ENCODE measurements at places on chromosomes 4 and X.

DNA sequence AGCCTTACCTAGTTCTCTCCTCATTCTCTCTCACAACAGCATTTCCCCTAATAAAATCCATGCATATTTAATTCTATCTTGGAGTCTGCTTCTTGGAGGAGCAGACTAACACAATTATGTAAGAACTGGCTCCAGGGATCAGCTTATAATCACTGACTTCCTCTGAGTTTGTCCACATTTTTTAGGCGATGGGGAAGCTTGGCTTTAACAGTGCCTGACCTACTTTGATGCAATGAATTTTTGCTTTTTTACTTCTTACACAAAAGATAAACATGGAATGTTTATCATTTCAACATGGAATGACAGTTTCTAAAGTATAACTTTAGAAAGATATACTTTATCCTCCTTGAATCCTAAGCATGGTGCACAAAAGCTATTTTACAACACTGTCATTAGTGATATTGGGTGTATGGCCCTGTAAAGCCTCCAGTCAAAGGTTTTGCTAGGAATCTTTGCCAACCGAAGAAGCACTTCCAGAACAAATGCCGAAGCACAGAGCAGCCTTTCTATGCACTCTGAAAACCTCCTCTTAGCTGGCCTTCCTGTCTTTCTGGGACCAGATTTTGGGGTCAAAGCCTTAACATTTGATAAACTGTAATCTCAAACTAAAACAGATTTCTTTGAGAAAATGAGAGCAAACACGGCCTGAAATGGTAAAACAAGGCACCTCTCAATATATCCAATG, 736 bp downstream of the BDH2 start:
- DNase-seq: no peak

GRCh38 chr4:38318737-38319455, 345.1 kb upstream of the KLF3 start:
- DNase-seq: peak; percentile 87

GRCh38 chrX:48782795-48783194, 3.6 kb upstream of the GATA1 start:
- no peak for DNase-seq

DNA sequence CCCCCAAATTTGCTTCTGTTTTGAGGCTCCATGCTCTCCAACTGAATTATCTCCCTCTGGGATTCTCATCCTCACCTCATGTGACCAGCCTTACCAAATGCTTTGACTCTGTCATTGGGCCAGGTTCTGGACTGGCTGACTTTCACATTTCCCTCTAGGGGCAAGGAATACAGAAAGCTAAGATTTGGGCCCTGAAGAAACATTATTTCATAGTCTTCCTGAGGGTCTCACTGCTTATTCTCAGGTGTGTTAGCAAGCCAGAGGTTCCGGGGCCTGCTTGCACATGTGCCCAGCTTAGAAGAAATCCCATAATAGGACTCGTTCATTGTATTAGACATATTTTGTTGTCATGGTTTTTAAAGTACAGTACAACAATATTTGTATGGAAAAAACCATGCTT, 62.6 kb upstream of the TEX13D start:
- DNase-seq: no peak

- DNase-seq: peak; percentile 5
Measured at GRCh38 chrX:30888526-30889146, 418 bp downstream of the TAB3 start.

GRCh38 chr4:82508806-82509428, 52.9 kb downstream of the TMEM150C start:
- DNase-seq: no peak

GRCh38 chr4:20326977-20327376, 75.3 kb downstream of the SLIT2 start:
- no peak for DNase-seq

GRCh38 chrX:150871341-150871811, 27.1 kb downstream of the CD99L2 start:
- no peak for DNase-seq

- peak; percentile 36 for DNase-seq
Measured at GRCh38 chr4:27684610-27685011, 824.0 kb downstream of the STIM2 start.

- DNase-seq: peak; percentile 28
Measured at GRCh38 chrX:39688576-39689375, 409.0 kb downstream of the BCOR start.

GRCh38 chr4:124974152-124974551, 261.6 kb upstream of the ANKRD50 start:
- DNase-seq: no peak

GRCh38 chr4:172721659-172722058, 447.0 kb upstream of the GALNT7 start:
- no peak for DNase-seq

DNA sequence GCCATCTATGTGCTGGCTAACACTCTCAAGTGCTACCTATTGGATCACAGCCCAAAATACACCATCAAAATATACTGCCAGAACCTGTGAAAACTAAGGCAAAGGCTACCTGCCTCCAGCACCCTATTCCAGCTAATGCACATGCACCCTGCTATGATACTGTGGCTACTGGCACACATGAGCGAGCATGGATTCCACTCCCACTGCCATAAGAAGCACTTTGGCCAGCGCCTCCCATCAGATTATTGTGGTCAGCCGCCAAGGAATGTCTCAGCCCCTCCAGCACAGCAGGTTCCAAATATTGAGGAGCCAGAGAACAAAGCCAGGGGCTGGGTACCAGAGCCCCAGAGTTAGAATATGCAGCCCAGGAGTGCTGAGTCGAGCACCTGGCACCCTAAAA, 32.5 kb upstream of the TMPRSS11F start:
- no peak for DNase-seq

- no peak for DNase-seq
Measured at GRCh38 chr4:87049508-87049907, 114.7 kb downstream of the AFF1 start.

GRCh38 chrX:69264158-69264581, 98.9 kb upstream of the PJA1 start:
- DNase-seq: no peak

GRCh38 chr4:38268837-38269236, 308.6 kb downstream of the PTTG2 start:
- DNase-seq: no peak

DNA sequence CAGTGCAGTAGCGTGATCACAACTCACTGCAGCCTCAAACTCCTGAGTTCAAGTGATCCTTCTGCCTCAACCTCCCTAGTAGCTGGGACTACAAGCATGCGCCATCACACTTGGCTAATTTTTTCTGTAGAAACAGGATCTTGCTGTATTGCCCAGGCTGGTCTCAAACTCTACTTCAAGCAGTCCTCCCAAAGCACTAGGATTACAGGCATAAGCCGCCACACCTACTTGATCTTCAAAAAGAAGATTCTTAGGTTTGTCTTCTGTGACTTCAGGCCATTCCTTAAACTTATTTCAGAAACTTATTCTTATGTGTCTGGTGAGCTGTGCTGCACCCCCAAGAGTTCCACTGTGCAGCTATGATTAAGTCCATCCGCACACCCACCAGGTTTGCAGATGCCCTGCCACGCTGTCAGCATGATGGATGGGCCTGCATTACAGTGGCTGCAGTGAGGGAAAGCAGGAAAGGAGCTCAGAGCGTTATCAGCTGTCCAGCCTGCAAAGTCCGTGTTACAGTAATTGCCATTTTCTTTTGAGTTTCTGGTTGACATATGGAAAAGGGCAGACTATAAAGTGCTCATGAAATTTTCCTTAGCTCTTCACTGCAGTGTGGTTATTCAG, 146.6 kb downstream of the AASDH start:
- no peak for DNase-seq

- peak; percentile 3 for DNase-seq
Measured at GRCh38 chrX:19174401-19175025, 52.2 kb upstream of the ADGRG2 start.

GRCh38 chr4:182126603-182127002, 116.6 kb upstream of the TENM3 start:
- DNase-seq: no peak

GRCh38 chr4:48193096-48193836, 59.2 kb upstream of the TXK start:
- DNase-seq: no peak

DNA sequence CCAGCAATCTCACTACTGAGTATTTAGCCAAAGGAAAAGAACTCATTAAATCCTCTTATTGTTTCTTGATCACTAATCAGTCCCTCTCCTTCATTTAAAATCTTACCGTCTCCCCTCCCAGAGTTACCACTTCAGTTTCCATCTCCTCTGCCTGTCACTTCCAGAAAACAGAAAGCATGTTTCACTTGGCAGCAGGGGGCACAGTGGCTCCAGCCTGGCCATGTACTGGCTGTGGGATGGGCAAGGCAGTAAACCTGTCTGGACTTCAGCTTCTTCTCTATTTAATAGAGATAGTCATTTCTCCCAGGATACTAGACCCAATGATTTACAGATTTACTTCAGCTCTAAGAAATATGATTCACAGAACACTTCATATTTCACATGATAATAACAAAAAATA, 63.2 kb downstream of the CD40LG start:
- DNase-seq: no peak

GRCh38 chrX:37378830-37379229, 29.7 kb downstream of the PRRG1 start:
- no peak for DNase-seq

GRCh38 chrX:56783450-56783831, 54.4 kb downstream of the NBDY start:
- DNase-seq: peak; percentile 33

DNA sequence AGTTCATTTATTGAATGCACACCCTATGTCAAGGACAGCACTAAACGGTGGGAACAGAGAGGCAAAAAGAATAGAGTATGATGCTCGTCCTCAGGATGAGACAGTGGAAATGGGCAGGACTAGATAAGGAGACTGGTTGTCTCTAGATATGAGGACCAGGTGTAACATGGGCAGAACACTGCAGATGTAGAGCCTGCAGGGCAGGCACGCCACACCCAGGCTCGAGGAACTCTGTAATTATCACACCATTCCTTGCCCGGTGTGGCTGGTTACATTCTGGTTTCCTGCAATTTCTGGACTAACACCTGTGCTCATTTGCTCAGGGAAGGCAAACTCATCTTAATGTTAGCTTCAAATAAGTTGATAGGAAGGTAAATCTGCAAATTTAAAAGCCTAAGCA, 334.4 kb downstream of the DHX15 start:
- no peak for DNase-seq

- no peak for DNase-seq
Measured at GRCh38 chr4:26160591-26160990, 160.2 kb upstream of the RBPJ start.

GRCh38 chrX:15617111-15617510, 16.4 kb upstream of the ACE2 start:
- no peak for DNase-seq

- DNase-seq: peak; percentile 6
Measured at GRCh38 chr4:65670331-65671031, at the start of gene EPHA5. Gene EPHA5, minus strand, starts transcription at chr4:65670489. Its CDS starts 747 bp downstream, at chr4:65669742.

DNA sequence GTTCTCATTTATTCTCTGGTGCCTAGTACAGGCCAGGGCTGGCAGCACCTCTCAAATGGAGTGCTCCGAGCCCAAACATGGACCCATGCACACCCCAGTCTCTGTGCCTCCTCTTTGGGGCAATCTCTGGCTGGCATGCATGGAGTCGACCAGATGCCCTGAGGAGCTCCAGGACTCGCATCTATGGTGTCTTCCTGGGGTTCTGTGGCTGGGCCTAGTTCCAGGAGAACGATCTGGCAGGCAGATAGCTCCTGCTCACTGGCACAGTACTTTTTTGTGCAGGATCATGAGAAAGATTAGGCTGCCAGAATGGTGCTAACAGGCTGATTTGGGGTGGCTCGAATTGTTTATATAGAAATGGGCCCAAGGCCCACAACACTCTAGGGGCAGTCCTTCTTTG, 72.0 kb upstream of the PJA1 start:
- DNase-seq: no peak

DNA sequence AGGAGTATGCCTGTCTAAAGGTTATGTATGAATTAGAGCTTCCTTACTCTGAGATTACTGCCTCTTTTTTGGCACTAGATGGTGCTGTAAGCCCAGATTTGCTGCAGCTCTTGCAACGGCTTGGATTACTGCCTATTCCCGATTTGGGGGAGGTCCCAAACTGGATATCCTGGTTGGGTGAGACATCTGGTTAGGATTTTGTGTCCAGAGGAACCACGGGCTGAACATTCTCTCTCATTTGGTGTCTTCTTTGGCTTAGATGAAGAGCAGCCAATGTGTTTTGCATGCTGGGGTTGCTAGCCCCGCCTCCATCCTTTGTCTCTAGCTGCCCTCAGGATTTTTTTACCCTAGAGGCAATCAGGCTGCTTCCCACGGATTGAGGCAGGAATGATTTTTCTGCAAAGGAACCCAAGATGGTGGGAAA, 31.9 kb downstream of the F8A1 start:
- DNase-seq: peak; percentile 59

DNA sequence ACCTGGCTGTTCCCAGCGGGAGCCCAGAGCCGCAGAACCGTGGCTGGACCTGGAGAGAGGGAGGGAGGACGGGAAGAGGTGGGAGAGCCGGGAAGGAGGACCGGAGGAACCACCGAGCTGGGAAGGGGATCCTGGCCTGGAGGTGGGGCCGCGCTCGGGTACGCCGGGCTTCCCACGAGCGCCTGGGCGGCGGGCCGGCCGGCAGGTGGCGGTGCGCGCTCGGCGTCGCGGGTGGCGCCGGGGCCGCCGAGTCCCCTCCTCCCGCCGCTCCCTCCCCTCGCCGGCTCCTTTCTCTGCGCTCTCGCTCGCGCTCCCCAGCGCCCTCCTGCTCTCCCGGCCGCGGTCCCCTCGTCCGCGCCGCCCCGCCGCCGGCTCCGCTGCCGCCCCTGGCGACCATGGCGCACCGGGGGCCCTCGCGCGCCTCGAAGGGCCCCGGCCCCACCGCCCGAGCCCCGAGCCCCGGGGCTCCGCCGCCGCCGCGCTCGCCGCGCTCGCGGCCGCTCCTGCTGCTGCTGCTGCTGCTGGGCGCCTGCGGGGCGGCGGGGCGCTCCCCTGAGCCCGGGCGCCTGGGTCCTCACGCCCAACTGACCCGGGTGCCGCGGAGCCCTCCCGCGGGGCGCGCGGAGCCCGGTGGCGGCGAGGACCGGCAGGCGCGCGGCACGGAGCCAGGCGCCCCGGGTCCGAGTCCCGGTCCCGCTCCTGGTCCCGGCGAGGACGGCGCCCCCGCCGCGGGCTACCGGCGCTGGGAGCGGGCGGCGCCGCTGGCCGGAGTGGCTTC, at the start of gene SORCS2:
TSS of gene SORCS2 (plus strand) at position 287 of the 778 bp plus-strand sequence.
- DNase-seq: peak; percentile 60

- no peak for DNase-seq
Measured at GRCh38 chr4:118173126-118173525, 138.8 kb downstream of the NDST3 start.

- no peak for DNase-seq
Measured at GRCh38 chr4:75729836-75730235, 5.5 kb downstream of the USO1 start.

- no peak for DNase-seq
Measured at GRCh38 chrX:126509923-126510322, 42.7 kb downstream of the DCAF12L1 start.

Data from kidney capillary endothelial cell (primary cell).